ENCODE measurements at places on chromosomes 4 and X.

GRCh38 chr4:183173580-183174526 lies 74.8 kb downstream of the WWC2 start:
- DNase-seq = no peak

GRCh38 chr4:53595204-53595603 lies 3.9 kb upstream of the LNX1 start:
- no peak for DNase-seq

GRCh38 chr4:120000591-120001296 lies 65.9 kb downstream of the MAD2L1 start:
- DNase-seq = no peak

DNA sequence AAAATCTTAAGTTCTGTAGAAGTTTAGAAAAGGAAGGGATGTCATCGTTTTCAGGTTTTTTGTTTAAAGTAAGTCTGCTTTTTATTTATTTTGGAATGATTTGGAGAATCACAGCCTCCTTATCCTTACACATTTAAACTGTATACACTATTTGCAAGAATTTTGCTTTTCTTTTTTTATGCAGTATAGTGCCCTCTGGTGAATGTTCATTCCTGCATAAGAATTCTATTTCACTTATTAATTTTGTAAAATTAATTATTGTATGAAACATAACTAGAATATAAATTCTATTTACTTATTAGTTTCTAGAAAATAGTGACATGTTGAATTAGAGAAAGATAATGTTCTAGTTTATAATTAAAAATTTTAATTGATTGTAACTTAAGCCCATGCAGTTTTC lies 44.6 kb downstream of the DACH2 start:
- DNase-seq = no peak

DNA sequence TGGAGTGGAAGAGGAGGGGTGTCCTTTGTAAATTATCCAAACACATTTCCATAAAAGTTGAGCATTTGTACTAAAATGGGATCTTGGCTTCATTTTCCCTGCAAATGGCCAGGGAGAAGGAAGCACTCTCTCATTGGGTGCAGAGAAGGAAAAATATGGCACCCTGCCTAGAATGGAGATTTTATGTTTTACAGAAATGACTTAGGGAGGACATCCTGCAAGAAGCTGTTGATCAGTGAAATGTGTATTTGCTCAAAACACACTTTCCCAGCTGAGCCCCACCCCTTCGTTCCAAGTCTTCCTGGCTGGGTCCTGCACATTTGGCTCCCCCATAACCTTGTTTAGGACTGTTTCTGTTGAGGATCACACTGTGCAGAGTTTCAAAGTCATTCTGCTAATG lies 213.5 kb upstream of the TAPT1 start:
- no peak for DNase-seq
